Stimulated activated CD8-positive, alpha-beta memory T cell treated with anti-CD3 and anti-CD28 coated beads, Interleukin-15, amount 100 ng/mL, for 48 hours (primary cell): ENCODE measurements at places on chromosomes 3 and 15.

GRCh38 chr3:82978368-82978767 is 1216.9 kb upstream of the GBE1 start:
- DNase-seq, result no peak

GRCh38 chr3:165946360-165946759 is 109.1 kb upstream of the BCHE start:
- no peak for DNase-seq

- no peak for DNase-seq
These were observed 186.5 kb upstream of the ONECUT1 start for GRCh38 chr15:52976516-52977075.

DNA sequence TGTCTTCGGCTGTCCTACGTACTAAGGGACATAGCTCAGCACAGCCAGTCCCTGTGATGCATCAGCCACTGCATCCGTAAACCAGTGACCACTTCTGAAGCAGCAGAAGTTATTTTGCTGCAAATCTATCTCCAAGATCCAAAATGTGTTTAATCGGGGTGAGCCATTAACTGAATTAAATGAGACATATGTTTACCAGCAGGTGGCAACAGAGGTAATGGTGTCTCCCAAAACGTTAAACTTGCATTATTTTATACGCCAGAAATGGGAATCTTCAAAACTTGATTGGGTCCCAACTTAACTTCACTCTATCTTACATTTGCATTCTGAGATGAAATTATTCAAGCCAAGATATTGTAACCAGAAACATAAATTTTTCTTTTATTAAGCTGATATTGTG is 75.3 kb upstream of the BOC start:
- DNase-seq, result no peak

GRCh38 chr3:175338775-175339535 is 479.8 kb downstream of the NAALADL2 start:
- no peak for DNase-seq

GRCh38 chr3:194945508-194945907 is 259.8 kb downstream of the FAM43A start:
- DNase-seq, result no peak
